ENCODE measurements at places on chromosomes 2 and 18.

- no peak for DNase-seq
Observed at GRCh38 chr2:200703926-200704637, 107.6 kb upstream of the BZW1 start.

DNA sequence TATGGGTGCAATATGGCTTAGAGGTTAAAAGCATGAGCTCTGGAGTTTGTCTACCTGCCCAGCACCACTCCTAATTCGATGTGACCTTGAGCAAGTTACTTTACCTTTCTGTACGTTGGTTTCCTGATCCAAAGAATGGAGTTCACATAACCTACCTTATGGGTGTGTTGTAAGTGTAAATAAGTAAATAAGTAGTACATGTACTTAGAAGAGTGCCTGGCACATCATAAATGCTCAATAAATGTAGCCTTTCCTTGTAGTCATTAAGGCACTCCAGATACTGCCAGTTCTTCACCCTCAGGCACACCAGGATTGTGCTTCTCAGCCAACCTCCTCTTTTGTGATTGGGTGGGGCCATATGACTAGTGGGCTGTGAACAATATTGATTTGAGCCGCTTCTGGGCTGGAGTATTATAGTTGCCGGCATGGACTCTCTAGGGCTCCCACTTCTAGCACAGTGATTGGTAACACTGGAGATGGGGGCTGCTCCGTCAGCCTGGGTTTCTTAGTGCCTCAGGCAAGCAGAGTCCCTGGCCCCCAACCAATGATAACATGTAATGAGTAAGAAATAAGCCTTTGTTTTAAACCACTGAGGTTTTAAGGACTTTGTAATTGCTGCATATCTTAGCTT, 101.7 kb upstream of the NOSTRIN start:
- DNase-seq = no peak

DNA sequence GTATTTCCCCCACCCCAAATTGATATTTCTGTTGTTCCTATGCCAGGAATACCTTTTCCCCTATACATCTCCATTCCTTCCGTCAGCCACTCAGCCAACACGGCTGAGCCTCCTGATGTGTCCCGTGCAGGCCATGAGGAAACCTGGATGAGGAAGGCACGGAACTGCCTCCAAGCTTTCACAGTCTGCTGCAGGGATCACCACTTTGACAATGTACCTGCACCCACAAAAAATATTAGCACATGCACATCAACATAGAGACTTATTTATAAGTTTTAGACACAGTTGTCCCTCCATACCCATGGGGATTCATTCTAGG, 101.4 kb upstream of the PPP1CB start:
- no peak for DNase-seq

DNA sequence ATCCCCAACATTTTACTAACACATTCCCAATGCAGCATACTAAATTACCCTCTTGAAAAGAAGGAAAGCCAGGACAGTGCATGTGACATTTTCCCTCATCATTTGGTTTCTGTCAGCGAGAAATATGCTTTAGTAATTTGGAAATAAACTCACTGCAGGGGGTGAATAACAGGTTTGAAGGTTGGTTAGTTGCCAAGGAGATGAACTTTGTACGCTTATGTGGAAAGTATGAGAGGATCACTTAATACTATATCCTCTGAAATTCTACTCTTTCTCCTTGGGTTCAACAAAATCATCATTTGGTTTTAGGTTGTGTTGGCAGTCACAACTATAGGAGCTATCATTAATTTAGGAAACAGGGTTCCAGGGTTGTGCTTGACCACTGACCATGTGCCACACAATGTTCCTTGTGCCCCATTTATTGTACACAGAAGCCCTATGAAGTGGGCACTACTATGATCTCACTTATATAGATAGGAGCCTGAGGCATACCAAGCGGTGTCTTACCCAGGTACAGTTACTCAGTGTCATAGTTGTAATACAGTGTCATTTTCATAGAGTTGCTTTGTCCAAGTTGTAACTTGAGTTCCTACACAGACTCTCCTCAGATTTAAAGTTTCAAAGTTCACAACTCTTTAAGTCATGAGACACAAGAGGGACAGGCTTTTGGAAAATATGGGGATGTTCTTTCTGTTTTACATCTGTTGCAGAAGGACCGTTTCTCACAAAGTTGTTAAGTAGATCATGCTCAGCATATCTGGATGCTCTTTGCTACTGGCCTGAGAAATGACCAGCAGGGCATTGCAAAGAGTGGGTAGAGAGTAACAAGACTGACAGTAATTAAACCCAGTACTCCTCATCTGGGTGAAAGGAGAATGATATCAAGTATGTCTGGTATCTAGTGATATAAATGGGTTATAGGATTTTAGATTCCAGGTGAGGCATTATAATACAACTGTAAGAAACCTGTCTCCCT, 91.8 kb downstream of the MAP4K4 start:
- no peak for DNase-seq
